ENCODE measurements at places on chromosomes 4 and X.

- no peak for DNase-seq
These were observed 13.8 kb upstream of the GPC3 start for GRCh38 chrX:133999031-133999705.

DNA sequence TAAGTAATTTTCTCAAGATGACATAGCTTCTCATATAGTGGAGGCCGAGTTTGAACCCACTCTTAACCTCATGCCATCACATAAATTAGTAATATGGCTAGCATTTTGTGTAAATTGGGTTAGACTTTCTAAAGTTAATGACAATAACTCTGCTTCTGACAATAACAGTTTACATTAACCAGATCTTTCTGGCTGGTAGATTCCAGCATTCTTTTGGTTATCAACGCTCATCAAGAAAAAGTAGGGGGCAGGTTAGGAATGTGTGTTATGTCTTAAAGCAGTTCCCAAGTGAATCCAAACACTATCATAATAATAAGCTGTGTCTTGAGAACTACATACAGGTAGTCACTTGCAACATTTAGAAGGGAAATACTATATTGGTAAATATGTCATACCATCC lies 162.5 kb downstream of the PRDM5 start:
- DNase-seq: no peak

DNA sequence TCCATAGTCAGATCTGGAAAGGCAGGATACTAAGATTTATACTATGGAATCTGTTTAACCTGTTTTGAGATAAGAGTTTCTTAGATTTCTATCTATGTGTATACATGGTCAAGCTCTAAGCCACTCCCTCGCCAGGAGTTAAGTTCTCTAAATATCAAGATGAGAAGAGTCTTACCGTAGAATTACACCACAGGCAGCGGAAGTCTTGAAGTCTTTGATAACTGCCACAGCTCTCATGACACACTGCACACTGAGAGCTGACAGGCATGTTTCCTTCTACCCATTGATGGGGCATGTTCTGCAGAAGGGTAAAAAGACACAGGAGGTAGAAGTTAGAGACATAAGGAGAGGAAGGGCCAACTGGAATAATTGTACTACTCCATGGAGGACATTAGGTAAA lies 67.7 kb downstream of the DGKK start:
- DNase-seq: no peak

DNA sequence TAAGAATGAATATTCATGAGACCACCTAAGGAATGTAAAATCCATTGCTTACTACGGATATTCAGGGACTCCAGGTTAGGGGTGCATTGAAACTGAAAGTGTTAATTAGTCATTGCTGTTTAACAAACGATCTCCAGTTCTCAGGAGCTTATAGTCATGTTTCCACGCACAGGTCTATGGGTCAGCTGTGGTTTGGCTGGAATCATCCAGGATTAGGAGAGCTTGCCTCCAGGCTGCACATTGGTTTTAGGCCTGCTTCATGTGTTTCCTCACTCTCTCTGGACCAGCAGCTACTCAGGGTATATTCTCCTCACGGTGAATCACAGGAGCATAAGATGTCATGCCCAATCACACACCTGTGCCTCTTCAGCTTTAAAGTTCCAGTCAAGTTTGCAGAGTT lies 98.9 kb downstream of the ATXN3L start:
- no peak for DNase-seq

DNA sequence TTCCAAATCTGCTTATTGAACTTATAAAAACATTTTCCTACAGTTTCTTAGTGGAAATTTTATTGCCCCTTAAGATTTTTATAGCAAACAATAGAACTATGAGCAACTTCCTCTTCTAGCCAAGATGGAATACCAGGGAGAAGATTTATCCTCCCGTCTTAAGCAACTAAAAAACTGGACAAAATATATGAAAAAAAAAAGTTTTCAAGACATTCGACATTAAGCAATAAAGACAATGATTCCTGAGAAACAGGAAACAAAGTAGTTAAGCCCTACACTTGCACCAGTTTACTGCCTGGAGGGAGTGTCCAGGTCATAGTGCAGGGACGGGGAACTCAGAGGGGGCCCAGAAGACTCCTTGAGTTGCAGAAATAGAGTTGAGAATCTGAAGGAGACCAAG lies 516.1 kb upstream of the DIPK2B start:
- no peak for DNase-seq

- DNase-seq: no peak
These were observed 54.9 kb downstream of the NDST4 start for GRCh38 chr4:115058533-115058932.

DNA sequence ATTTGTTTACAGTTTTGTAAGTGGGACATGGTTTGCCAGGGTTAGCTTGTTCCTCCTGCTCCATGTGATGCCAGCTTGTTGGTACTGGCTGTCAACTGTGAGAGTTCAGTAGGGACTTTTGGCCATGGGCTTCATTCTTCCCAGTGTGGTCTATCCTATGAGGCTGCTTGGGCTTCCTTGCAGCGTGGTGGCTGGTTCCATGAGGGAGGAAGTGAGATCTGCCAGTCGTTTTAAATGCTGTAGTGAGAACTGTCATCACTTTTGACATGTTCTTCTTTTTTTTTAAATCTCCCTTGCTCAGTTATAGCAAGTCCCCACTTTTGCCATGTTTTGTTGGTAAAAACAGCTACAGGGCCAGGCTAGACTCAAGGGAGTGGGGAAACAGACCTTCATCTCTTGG lies 15.9 kb downstream of the NSD2 start:
- DNase-seq: no peak

GRCh38 chr4:55540271-55540670 lies 6.4 kb downstream of the CLOCK start:
- no peak for DNase-seq

DNA sequence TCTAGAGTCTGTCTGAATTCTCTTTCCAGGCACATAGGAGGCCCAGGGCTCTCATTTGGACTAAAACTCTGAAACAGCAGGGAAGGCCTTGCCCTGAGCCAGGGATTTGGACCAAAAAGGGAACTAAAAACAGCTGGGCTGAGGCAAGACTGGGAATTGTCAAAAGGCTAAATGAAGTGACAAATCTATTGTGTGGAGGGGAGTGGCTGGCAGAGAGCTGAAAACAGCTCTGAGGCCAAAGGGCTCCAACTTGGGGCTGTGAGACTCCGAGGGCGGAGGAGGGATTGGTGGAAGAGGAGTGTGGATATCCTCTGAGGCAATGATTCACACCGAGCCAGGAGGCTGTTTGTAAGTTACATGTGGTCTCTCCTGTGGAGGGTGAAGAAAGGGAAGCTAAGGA lies 63.2 kb downstream of the PHEX start:
- DNase-seq: no peak

GRCh38 chr4:173517781-173518424 lies 12.1 kb downstream of the HAND2 start:
- no peak for DNase-seq

DNA sequence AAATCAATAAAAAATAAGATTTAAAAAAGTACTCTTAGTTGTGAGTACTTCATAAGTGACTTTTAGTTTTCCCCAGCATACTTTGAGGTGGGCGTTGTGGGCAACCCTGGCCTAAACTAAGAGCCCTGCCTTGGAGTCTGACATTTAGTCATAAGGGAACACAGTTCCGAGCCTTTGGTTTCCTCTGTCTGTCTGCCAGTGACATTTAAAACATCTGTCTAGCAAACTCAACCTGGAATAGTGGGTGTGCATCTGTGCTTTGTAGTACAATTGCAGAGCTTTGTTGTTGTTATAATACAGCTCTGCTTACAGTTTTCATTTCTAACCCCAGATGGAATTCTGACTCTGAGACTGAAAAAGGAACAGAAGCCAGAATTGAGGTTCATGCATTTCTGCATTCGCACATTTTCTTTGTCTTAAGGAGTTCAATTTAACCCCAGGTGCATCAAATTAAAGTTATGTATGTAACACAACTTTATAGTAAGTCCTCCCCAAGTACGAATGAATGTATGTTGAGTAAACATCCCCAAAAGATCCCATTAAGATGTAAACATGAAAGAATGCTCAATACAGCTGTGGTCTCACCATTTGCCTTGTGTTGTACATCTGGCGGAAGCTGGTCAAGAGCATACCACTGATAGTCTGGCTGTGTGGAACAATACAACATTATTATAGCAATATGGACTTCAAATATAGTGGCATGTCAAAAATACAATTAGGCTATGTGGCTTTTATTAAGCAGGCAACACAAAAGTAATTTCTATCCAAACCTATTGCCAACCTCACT lies 25.9 kb downstream of the TNIP3 start:
- DNase-seq: no peak

- DNase-seq: no peak
These were observed 48.6 kb upstream of the AP1S2 start for GRCh38 chrX:15903186-15903681.

- no peak for DNase-seq
These were observed 22.0 kb downstream of the RUFY3 start for GRCh38 chr4:70743731-70744130.

DNA sequence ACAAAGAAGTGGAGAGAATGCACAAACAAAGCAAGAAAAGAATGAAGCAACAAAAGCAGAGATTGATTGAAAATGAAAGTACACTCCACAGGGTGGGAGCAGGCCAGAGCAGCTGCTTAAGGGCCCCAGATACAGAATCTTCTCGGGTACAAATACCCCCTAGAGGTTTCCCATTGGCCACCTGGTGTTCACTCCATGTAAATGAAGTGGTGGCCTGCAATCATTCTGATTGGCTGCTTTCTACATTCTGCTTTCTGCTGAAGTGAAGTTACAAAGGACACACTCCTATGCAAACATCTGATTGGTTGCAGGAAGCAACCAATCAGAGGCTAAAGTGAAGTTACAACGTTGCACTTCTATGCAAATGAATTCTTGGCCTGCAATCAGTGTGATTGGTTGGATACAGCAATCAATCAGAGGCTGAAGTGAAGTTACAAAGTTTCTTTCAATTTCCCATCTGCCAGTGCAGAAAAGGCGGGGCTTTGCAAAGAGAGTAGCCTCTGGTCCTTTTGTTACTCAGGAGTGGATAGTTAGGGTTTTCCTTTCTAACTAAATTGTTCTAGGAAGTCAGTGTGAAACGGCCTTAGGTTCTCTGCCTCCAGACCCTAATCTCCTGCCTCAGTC lies 19.0 kb upstream of the GPC4 start:
- DNase-seq: no peak

DNA sequence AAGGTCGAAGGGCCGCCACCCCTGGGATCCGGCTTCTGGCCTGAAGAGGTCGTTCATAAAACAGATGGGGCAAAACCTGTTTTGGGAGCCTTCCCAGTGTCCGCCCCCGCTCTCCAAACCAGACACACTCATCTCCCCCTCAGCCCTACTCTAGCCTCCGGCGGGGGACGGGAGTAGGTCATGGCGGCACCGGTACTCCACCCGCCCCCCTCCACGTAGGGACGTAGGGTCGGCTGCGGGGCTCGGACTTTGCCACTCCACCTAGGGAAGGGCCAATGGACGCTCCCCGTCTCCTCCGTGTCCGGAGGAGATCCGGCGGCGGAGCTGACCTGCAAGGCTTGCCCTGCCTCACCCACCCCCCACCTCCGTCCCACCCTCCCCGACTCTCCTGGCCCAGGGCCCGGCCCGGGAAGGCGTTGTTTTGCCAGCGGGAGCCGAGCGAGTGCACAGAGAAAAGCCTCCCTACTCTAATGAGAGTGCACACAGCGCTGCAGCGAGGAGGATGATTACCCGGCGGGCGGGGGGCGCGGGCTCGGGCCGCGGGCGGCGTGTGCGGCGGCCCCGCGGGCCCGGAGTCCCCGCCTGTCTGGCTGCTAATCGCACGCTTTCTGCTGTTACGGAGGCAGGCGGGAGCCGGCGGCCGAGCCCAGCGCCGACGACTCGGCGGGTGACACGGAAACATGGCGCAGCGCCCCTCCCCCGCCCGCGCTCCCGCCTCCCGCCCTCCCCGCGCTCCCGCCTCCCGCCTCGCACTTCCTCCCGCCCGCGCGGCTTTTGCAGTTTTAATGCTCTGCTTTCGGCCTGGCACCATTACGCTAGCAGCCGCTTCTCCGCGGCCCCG lies 8.3 kb upstream of the BCOR start:
- peak; percentile 68 for DNase-seq

- no peak for DNase-seq
These were observed 6.2 kb upstream of the MOB1B start for GRCh38 chr4:70895811-70896491.

DNA sequence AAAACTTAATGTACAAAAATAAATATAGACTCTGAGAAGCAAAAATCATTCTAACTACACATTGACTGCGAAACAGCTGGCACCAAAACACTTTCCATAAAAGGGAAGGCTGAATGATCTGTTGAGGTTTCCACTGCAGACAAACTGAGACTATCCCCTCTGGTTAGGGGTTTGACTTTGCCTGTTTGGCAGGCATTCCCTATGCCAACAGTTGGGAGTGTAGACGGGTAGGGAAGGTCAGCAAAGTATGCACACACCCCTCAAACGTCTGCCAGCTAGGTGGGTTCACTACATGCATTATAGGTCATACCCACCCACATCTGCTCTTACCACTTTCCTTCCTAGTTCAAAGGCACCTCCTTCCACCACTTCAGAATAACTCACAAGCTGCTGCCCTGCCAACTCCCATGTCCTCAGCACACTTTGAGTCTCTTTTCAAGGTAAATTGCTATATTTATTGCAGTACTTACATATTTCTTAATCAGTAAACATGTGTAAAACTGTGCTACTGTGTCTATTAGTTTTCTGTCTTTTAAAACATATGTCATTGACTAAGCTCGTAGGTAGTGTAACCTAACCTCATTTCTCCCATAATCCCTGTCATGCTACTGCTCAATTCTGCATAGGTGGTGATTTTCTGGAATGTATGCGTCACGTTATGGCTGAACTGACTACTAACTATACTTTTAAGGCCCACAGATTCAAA lies 12.4 kb downstream of the CTSO start:
- DNase-seq: no peak

GRCh38 chrX:10571260-10571659 lies 49.1 kb downstream of the MID1 start:
- no peak for DNase-seq

GRCh38 chr4:121168446-121169281 lies 4.5 kb upstream of the TNIP3 start:
- no peak for DNase-seq

GRCh38 chrX:110123331-110123782 lies 120.4 kb downstream of the TMEM164 start:
- DNase-seq: no peak

DNA sequence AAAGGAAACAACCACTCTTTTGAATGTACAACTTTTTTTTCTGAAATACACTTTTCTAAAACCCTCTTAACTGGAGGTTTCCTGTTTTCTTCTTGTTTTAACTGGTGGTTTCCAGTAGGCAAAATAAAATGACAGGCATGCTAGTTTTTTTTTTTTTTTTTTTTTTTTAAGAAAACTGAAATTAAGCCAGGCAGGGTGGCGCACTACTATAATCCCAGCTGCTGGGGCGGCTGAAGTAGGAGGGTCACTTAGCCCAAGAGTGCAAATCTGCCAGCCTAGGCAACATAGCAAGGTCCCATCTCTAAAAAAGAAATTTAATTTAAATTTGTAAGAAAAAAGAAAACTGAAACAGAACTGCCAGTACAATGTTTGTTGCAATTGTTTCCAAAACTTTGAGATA lies 44.0 kb downstream of the TMEM144 start:
- no peak for DNase-seq
